Neural progenitor cell (in vitro differentiated cells): ENCODE measurements at places on chromosomes 2 and 18. TPM values are rescaled to one million over a fixed set of nuclear protein-coding genes. Genes with fewer than 3 reads are reported as not detected.
A peak's percentile ranks its signal among the peaks of the same experiment; 100 is the strongest.

The PLEK gene
- total RNA-seq: not detected in 2 replicates

The CHRND gene
- total RNA-seq: 0.19 TPM in 1 of 2 replicates, not detected in the other

The SCN3A gene
- 0.40 TPM in 1 of 2 replicates, not detected in the other for total RNA-seq

The RBM43 gene
- total RNA-seq: 1.1 and 2.0 TPM in 2 replicates

The MYO5B gene
- total RNA-seq: 5.0 and 6.7 TPM in 2 replicates

The PRKAG3 gene
- not detected in 2 replicates for total RNA-seq

The FBXO36 gene
- total RNA-seq: 9.5 and 13.1 TPM in 2 replicates

The NEU2 gene
- total RNA-seq: not detected in 2 replicates

The TMEM247 gene
- total RNA-seq: not detected in 2 replicates

The MALL gene
- 1.1 and 1.4 TPM in 2 replicates for total RNA-seq

The GDF7 gene
- total RNA-seq: not detected in 2 replicates

The WNT10A gene
- total RNA-seq: not detected in 2 replicates

The CXCR2 gene
- not detected in 2 replicates for total RNA-seq

The DRC1 gene
- total RNA-seq: 0.56 TPM in 1 of 2 replicates, not detected in the other

- no peak for DNase-seq
Observed at GRCh38 chr2:239015901-239016675, 168.2 kb downstream of the TWIST2 start.

- no peak for DNase-seq
Observed at GRCh38 chr2:19819097-19820065, 82.4 kb downstream of the TTC32 start.

GRCh38 chr2:35871672-35872071 is 483.9 kb upstream of the CRIM1 start:
- DNase-seq: no peak

GRCh38 chr2:226187156-226187555 is 612.5 kb downstream of the IRS1 start:
- DNase-seq: no peak

DNA sequence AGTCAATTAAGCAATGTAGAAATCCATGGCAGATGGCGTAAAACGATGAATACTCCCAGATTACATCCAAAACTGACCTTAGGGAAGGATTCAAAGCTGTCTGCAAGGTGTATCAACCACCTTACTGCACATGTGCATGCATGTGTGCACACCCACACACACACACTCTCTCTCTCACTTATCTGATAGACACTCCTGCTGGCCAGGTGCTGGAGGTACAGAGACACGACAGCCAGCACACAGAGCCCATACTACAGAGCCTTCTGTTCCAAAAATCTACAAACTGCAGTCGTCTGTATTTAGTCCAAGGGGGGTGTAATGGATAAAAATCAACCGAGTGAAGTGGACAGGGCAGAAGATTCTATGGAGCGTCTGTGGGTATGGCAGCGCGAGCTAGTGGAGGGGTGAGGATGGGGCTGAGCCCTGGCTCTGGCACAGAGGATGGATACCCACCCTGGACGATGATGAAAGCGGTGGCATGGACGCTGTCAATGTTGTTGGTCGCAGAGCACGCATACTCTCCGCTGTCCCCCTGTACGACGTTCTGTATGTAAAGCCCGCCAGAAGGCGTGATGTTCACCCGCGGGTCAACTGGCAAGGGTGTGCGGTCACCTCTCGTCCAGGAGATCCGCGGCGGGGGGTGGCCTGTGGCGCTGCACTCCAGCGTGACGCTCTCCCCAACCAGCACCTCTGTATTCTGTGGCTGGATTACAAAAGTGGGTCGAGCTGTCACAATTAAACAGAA is 78.4 kb downstream of the PXDN start:
- DNase-seq: no peak

- peak; percentile 40 for DNase-seq
Observed at GRCh38 chr2:66030553-66030952, 404.4 kb upstream of the MEIS1 start.

- DNase-seq: no peak
Observed at GRCh38 chr2:11683966-11684365, 14.0 kb upstream of the NTSR2 start.

DNA sequence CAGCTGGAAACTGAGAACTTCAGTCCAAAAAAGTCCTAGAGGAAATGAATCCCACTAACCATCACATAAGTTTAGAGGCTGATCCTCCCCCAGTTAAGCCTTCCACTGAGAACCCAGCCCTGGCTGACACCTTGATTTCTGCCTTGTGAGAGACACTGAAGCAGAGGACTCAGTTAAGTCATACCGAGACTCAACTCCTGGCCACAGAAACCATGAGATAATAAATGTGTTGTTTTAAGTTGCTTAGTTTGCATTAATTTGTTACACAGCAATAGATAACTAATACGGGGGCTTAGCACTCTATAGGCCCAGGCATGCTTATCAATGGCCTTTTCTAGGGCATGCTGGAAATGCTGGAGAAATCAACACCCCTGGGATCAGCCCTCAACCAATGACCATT is 3.4 kb upstream of the ADD2 start:
- DNase-seq: no peak

DNA sequence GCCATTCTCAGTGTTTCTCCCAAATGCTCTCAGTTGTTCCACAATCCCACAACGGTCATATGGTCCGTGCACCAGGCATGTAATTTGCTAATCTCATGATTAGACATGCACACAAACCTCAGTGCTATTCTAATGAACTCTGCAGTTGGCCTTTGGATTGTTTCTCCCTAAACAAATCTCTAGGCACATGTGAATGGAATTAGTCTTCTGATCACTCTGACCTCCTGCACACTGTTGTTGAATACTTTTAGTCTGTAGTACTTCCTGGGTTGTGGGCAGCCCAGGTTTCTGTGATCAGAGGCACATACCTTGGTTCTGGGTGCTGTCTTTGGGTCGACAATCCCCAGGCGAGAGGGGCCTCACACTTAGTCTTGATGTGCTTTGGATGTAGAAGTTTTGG is 498.7 kb upstream of the SPRED2 start:
- DNase-seq: no peak

- no peak for DNase-seq
Observed at GRCh38 chr2:83578405-83578804, 880.7 kb downstream of the SUCLG1 start.

GRCh38 chr2:102770506-102770905 is 8.7 kb downstream of the TMEM182 start:
- peak; percentile 16 for DNase-seq

GRCh38 chr2:223612501-223612900 is 10.3 kb upstream of the SCG2 start:
- DNase-seq: no peak

DNA sequence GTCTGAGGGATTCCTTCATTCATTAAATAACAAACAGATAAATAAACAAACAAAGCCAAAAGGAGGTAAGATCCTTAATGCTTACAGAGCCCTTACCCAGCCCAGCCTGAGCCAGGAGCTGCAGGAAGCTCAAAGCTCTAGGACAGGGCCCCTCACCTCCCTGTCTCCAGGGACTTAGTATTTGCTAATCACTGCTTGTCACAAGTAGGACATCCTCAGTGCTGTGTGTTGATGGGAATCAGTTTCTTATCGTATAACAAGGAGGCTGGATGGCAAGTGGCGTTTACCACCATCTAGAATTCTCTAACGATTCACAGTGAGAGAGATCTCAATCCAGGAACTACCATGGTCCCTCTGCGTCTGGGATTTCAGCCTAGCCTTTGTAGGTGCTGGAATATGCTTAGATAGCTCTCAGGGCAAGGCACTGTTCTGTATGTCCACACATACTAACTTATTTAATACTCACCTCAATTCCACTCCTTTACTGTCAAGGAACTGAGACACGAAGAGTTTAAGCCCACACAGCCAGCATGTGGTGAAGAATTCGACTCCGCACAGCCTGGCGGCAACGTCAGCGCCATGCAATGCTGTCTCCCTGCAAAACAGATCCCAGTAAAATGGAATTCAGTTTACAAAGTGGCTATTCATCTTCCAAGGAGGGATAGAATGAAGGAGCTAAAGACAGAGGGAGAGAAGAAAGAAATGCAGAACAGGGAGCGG is 164.8 kb downstream of the MYCN start:
- peak; percentile 66 for DNase-seq

GRCh38 chr18:78378983-78379382 is 600.6 kb upstream of the SALL3 start:
- no peak for DNase-seq

- DNase-seq: no peak
Observed at GRCh38 chr18:63869374-63869773, 18.1 kb upstream of the SERPINB2 start.

DNA sequence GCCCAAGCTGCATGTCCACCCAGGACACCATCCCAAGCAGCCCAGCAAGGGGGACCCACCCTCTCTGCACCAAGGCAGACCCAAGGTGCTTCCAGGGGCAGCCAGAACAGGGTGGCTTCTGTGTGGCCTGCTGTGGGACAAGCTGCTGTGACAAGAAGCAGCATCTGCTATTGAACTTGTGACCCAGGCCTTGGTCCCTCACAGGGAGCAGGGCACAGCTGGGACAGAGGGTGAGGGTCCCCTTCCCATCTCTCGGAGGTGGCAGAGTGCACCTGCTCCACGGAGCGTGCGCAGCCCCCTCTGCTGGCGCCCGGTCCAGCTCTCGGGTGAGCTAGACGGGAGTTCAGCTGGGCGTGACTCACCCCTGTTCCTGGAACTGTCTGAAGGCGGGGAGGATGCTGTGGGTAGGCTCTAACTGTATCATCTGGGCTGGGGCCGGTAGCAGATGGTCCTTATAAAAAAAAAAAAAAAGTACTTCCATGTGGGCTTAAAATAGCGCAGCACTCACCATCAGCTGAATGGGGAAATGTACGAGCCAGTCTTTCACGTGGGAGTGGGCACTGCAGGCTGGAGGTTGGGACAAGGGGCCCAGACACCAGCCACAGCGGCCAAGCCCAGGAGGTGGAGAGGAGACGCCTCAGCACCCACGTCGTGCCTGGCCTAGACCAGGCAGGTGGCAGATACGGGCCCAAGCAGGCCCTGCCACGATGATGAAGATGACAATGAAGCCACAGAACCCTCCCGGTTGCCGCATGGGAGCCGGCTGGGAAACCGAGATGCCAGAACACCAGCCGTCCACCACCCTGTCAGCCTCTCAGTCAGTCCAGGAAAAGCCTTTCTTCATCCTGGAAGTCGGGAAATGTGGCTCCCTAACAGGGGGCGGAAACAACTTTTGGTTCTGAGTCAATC is 136.8 kb upstream of the ID2 start:
- peak; percentile 56 for DNase-seq

DNA sequence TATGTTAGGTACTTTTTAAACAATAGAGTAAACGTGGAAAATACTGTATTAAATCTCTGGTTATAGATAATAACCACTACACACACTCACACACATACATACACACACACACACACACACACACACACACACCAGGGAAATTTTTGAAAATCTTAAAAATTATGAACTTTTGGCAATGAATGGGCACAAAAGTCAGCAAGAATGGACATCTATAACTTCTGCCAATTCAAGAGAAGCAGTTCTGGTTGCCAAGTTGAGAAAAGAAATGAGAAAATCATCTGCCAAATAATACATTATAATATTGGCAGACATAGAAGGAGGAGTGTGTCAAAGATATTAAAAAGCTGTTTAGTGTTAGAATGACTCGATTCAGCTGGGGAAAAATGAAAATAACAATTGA is 42.9 kb upstream of the TMEM178A start:
- DNase-seq: no peak

- no peak for DNase-seq
Observed at GRCh38 chr2:199136681-199137080, 321.1 kb downstream of the SATB2 start.

DNA sequence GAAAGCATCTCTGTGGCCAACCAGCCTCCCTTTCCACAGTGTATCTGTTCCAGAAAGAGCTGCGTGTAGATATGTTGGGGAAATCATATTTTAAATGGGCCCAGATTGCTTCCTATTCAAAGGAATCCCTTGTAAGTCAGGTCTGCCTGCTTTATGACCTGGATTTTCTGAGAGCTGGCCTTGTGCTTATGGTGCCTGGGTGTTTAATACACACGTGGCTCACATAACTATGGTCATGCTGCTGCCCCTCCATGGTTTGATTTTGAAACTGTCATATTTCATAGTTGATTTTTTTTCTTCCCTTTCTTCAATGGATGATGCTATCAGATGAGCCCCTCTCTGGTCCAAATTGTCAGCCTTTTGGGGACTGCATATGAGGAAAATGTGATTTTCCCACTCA is 111.5 kb upstream of the CNGA3 start:
- no peak for DNase-seq

GRCh38 chr2:152278526-152278925 is 56.4 kb upstream of the FMNL2 start:
- no peak for DNase-seq

DNA sequence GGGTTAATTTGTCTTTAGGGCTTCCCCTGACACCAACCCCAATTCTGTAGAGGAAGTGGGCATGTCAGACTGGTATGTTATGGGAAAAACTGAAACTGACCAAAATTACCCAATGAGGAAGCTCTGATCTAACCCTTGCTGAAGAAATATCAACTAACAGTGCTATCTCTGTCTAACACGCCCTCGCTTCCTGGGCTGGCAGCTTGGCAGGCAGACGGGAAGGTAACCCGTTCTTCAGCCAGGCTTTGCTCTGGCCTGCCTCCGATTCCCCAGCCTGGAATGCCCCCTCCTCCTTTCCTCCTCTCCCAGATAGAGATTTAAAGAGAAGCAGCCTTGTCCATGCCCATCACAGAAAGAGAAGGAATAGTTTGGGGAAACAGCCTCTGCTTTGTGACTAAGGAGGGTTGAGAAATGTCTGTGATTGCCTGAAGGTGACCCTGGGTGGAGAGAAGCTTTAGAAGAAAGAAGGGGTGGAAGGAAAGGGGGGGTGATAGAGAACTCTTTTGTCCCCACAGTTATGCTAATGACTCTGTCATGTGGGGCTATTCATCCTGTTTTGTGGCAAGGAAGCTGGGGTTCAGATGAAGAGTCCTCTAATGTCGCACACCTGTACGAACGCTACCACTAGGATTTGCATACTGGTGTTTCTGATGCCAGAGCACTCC is 15.4 kb downstream of the HK2 start:
- DNase-seq: peak; percentile 30

- DNase-seq: peak; percentile 31
Observed at GRCh38 chr2:72579591-72580180, 246.1 kb downstream of the EXOC6B start.

DNA sequence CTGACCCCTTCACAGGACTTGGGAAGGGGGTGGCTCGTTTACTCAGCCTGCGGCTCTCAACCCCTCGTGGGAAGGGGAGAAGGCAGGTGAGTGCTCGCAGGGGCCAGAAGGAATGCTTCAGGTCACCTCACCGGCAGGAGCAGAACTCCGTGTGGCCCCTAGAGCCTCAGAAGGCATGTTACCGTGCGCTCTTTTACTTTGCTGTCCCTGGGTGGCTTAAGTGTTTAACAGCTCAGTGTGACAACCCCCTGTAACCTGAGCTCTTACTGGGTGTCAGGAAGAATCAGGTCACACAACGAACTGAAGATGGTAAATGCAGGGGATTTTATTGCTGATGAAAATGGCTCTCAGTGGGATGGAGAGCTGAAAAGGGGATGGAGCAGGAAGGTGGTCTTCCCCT is 1235.4 kb downstream of the LRP1B start:
- DNase-seq: peak; percentile 2

- no peak for DNase-seq
Observed at GRCh38 chr2:7813541-7814292, 868.1 kb upstream of the ID2 start.

DNA sequence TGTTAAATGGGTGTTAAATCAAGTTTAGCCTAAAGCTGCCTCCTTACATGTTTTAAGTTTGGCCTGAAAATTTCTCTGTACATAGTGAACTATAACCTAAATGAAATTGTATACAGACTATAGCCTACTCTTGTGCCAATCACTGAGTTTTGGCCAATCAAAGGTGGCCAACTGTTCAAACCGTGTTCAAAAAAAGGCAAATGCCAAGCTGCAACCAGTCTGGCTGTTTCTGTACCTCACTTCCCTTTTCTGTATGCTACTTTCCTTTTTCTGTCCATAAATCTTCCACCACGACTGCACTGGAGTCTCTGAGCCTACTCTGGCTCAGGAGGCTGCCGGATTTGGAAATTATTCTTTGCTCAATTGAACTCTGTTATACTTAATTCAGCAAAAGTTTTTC is 121.0 kb downstream of the SPOPL start:
- no peak for DNase-seq
